Activated CD4-positive, alpha-beta T cell treated with anti-CD3 and anti-CD28 coated beads, Interleukin-2, amount 50 U/mL, for 48 hours (primary cell): ENCODE measurements at places on chromosomes 1 and 21.

DNA sequence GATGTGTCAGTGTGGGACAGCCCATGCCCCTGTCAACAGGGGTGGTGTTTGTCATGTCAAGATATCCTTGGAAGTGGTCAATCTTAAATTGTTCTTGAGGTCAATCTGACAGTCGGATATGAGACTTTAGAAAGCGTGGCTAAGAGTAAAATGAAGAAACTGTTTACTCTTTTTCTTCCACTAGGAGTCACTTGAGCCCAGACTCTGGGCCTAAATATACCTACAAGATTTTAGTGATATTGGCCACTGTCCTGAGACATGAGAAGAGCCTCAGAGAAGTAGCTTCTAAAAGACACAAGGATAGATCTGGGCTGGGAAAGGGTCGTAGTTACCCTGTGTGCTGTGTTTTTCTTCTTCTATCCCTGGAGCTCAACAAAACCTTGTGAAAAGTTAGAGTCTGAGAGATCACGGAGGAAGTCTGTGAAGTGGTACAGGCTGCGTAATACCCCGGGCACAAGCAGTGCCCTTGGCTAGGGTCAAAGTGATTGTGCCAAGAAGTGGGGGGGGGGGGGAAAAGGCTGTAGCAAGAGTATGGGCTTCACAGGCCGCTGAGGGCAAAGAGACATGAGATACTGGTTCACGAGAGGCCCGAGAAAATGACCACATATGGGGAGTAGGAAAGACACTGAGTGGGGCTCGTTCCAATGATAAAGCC, 355.2 kb upstream of the GREM2 start:
- no peak for DNase-seq

- no peak for DNase-seq
Observed at GRCh38 chr1:150162862-150163706, 13.4 kb downstream of the PLEKHO1 start.

- no peak for DNase-seq
Observed at GRCh38 chr21:17467829-17468228, 45.0 kb upstream of the CXADR start.

GRCh38 chr1:96488777-96489176, 232.8 kb upstream of the PTBP2 start:
- no peak for DNase-seq

DNA sequence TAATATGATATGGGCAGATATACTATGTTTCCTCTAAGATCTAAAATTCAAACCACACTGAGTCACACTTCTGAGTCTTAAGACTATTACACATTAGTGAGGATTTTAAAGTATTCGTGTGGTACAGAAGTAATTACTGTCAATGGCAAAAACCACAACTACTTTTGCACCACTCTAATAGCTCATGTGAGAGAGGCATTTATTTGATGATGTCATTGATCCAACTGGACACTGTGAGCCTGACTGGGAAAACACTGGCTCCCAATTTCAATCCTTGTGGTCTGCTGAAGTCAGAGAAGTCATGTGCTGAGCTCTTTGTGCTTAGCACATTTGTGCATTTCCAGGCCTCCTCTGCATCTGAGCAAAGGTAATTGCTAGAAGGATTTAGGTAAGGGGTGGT, 377.8 kb downstream of the USH2A start:
- DNase-seq: no peak
